ENCODE measurements at places on chromosomes 6 and 20.

DNA sequence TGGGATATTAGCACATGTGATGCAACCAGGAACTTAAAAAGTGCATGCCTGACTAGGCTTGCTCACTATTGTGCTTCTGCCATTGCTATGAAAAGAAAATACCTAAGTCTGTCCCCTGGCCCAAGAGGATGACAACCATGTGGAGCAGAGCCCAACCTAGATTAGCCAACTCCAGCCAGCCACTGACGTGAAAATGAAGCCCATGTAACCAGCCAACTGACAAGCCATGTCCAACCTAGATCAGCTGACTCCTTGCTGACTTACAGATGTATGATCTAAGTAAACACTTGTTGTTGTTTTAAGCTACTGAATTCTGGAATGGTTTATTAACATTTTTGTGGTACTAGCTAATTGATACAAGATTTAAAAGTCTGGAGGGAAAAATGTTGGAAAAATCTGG, 47.5 kb downstream of the PIGU start:
- no peak for DNase-seq

DNA sequence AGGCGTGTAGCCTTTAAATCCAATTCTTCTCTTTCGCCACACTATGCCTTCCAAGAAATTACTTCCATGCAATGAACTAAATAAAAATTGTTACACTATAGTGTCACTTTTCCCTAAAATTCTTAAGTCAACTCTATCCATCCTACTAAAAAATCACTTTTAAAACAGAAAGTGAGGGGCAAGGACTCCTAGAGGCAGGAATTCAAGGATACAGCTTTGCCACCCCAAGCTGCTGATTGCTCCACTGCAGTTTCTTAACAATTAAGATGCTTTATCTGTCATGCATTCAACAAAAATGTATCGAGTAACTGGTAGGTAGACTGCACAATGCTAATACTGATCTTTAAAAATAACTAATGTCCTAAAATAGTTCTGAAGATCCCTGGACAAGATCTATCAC, 4.3 kb downstream of the MCM9 start:
- DNase-seq, result no peak

DNA sequence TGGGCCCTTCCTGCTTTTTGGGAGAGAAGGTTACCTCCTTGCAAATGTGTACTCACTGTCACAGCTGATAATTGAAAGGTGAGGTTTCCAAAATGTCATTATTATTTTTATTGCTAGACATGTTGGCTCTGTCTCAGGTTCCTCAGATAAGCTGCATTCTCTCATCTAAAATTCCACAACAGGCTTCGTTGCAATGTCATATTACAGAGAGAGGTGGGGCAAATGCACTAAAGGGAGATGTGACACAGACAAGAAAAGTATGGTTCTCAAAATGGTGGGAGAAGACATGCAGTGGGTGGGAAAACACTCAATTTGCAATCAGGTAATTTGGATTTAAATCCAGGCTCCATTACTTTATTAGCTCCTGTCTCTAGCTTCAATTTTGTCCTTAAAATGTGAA, 256.4 kb upstream of the POU3F2 start:
- no peak for DNase-seq

- DNase-seq, result no peak
Observed at GRCh38 chr6:47066418-47066817, 24.3 kb upstream of the ADGRF1 start.

- DNase-seq, result no peak
Observed at GRCh38 chr6:89992818-89993217, 98.5 kb downstream of the GJA10 start.

DNA sequence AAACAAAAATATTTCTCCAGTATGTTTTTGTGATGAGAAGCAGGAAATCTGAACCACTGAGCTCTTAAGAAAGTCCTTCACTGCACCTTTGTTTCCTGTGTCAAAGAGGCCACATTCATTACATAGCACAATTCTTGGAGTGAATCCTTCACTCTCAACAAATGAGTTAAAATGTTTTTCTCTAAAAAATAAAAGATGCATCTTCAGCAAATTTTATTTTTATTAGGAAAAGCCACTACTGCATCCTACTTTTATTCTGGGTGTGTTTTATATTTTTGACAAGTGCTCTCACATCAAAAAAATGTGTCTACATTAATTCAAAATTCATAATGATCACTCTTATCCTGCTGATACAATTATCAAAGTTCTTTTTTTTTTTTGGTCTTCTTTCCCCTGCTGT, 76.3 kb downstream of the PLCB4 start:
- no peak for DNase-seq

DNA sequence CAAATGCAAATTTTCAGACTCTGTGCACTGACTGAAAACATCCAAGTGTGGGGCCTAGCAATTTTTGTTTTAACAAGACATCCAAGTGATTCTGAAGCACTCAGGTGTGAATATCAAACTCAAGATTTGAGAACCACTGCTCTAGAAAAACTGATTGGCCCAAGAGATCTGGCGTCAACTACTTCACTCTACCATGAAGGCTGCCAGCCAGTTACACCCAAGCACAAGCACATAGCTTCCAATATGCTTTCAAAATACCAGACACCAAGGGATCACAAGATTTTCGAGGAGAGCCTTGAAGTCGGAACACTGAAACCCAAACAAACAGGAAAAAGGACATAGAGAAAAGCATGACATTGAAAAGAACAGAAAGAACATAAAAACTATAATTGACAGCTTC, 140.2 kb downstream of the PTCHD4 start:
- DNase-seq, result no peak

DNA sequence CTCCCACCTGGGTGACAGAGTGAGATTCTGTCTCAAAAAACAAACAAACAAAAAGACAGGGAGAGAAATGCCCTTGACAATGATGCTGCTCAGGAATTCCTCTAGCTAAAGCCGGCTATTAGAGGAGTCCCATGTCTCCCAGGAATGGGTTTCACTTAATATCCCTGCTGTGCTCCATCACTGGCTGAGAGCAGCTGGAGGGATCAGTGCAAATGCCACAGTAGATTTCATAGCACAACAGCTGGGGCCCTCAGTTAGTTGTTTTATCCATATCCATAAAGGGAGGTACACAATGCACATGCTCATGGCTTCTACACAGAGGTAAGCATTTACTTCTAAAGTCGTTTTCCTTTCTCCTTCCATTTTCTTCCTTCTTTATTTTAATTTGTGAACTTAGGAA, 742.0 kb upstream of the POU3F2 start:
- DNase-seq, result no peak

GRCh38 chr6:68728159-68728979, 93.3 kb downstream of the ADGRB3 start:
- no peak for DNase-seq

DNA sequence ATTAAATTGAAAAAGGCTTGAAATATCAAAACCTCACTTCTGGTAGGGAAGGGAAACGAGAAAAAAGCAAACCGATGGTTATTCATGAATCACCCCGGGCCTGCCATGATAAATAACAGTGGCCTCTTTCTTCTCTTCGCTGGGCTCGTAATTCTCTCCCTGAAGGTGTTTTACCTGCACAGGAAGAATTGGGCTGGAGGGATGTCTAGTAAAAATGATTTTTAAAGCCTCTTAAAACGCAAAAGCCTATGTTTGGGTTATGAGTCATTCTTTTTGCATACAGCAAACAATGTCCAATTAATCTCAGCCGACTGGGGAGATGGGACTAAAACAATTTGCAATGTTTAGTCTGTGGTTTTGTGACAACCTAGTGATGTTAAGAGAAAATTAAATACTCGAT, 16.8 kb downstream of the LINC00237 start:
- DNase-seq, result no peak

- DNase-seq, result no peak
Observed at GRCh38 chr6:502761-503160, 111.2 kb downstream of the IRF4 start.
